ENCODE measurements at places on chromosomes 16 and 17. TPM values are rescaled to one million over a fixed set of nuclear protein-coding genes. Genes with fewer than 3 reads are reported as not detected.

Gene CEP295NL
- 0.24 TPM for polyA plus RNA-seq

DNA sequence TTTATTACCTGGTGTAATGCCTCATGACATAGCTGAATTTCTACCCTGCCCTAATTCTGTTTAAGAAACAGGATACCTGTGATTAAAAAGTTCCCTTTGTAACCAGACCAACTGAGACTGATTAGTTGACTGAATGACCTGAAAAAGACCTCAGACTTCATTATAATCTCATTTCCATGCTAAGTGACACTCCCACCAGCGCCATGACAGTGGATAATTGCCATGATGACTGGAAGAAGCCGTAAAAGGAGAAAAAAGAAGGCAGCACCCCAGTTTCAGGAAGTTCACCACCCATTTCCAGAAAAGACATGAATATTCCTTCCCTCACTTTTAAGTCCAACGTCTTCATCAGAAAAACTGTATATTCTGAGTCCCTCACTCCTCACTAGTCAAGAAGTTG is 125.6 kb upstream of the HS3ST4 start:
- H3K27me3 ChIP-seq = no peaks in the 10 kb centered on the region
- H3K27ac ChIP-seq = no peak overlapping the region
- H3K36me3 ChIP-seq = no peaks in the 10 kb centered on the region
- DNase-seq = no peak

Gene CHST5
- polyA plus RNA-seq = 35.6 TPM

- H3K4me3 ChIP-seq = no peak overlapping the region
- no peaks in the 10 kb centered on the region for H3K27me3 ChIP-seq
- no peak for DNase-seq
- H3K27ac ChIP-seq = no peak overlapping the region
Measured at GRCh38 chr16:66752379-66752778, 970 bp upstream of the DYNC1LI2 start.

DNA sequence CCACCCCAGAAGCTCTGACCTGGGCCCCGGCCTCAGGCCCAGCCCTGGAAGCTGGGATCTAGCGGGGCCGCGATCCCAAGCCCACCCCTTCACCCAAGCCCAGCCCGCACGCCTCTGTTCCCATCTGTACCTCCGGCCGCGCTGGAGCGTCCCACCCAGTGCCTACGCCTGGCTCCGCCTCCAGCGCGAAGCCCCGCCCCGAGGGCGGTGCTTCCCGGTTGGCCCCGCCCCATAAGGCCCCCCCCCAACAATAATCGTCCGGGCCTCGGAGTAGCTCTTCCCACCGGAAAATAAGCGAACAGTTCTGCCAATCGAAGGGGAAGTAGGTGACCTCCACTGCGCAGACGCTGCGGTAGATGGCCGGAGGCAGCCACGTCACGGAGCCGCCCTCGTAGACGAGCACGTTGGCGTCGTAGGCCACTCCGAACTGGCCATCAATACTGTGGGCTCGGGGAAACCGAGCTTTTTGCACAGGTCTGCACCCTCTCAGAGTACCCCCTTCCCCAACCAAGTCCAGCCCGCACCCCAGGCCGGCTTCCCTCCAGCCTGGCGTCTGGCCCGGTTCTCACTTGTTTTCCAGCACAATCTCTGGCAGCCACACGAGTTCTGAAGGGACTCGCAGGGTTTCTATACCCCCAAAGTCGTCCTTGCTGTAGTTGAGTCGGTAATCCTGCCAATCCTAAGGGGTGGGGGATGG is 1.1 kb downstream of the CHRNE start:
- H3K4me1 ChIP-seq = peaks cover 32% of the 10 kb centered on the region
- H3K36me3 ChIP-seq = peaks cover 9% of the 10 kb centered on the region
- H3K27me3 ChIP-seq = peaks cover 32% of the 10 kb centered on the region
- peak overlapping the region; percentile 21 for H3K27ac ChIP-seq
- no peak for DNase-seq

Gene CASKIN1
- 0.96 TPM for polyA plus RNA-seq

- H3K36me3 ChIP-seq = no peaks in the 10 kb centered on the region
- H3K27me3 ChIP-seq = peaks cover 47% of the 10 kb centered on the region
- peak; percentile 78 for DNase-seq
- peaks cover 3% of the 10 kb centered on the region for H3K4me1 ChIP-seq
Measured at GRCh38 chr17:5500589-5501391, 14.4 kb downstream of the MIS12 start.

Gene KRT14
- 0.07 TPM for polyA plus RNA-seq

GRCh38 chr16:23423496-23424049 is 29.4 kb downstream of the COG7 start:
- no peaks in the 10 kb centered on the region for H3K4me1 ChIP-seq
- peaks cover 19% of the 10 kb centered on the region for H3K36me3 ChIP-seq
- peak overlapping the region; percentile 23 for H3K27ac ChIP-seq
- H3K4me3 ChIP-seq = no peak overlapping the region
- no peaks in the 10 kb centered on the region for H3K27me3 ChIP-seq
- DNase-seq = peak; percentile 38

DNA sequence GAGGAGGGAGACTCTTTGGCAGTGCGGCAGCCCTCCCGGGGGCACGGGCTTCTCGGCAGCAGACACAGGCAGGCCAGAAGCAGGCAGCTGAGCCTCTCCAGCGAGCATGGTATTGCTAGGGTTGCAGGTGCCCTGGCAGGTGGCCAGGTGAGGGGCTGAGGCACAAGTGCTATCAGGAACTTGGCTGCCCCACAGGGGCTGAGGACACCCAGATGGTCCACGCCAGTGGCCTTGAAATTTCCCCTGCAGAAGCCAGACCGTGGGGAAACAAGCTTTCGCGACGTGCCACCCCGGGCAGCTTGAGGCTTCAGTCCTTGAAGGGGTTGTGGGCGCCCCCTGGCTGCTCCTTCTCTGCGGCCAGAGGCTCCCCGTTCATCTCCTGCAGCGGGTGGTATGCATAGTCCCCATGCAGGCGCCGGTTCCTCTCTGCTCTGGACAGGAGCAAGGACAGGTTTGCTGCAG is 8.5 kb downstream of the NAGPA start:
- DNase-seq = no peak
- H3K4me3 ChIP-seq = no peak overlapping the region
- no peaks in the 10 kb centered on the region for H3K27me3 ChIP-seq

DNA sequence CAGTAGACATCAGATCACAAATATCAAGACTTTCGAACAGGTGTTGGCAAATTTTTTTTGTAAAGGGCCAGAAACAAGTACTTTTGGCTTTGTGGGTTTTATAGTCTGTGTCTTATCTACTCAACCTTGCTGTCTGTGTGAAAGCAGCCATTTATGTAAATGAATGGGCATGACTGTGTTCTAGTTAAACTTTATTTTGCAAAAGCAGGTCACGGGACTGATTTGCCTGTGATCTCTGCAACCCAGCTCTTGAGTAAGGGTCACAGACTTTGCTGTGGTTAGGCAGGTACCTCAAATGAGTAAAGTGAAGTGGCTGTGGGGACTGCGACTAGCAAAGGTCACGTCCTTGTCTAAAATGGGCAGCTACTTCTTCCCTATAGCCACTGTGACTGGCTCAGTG is 136.5 kb downstream of the FTO start:
- no peaks in the 10 kb centered on the region for H3K36me3 ChIP-seq
- H3K27me3 ChIP-seq = no peaks in the 10 kb centered on the region
- peak; percentile 7 for DNase-seq
- no peak overlapping the region for H3K27ac ChIP-seq

- H3K27me3 ChIP-seq = no peaks in the 10 kb centered on the region
- H3K4me1 ChIP-seq = no peaks in the 10 kb centered on the region
- no peak overlapping the region for H3K4me3 ChIP-seq
- H3K36me3 ChIP-seq = no peaks in the 10 kb centered on the region
- no peak overlapping the region for H3K27ac ChIP-seq
Measured at GRCh38 chr16:23900480-23901177, 64.8 kb downstream of the PRKCB start.

All from large intestine (tissue), 12 donors.